ENCODE measurements at places on chromosomes 3 and 15. TPM values are rescaled to one million over a fixed set of nuclear protein-coding genes. Genes with fewer than 3 reads are reported as not detected.

Gene C2CD4A
- total RNA-seq: 0.13 TPM

Gene P2RY13
- 1.8 TPM for total RNA-seq

Gene KBTBD12
- total RNA-seq: 0.38 TPM

Gene PRR20G
- 0.62 TPM for total RNA-seq

Gene LRTM1
- 0.38 TPM for total RNA-seq

Gene CLRN1
- total RNA-seq: 0.85 TPM

Gene ARRDC4
- total RNA-seq: 30.0 TPM

Gene GRIP2
- total RNA-seq: 16.4 TPM

Gene GOLGA8O
- total RNA-seq: 0.45 TPM

Gene CPNE9
- not detected for total RNA-seq

Gene VIPR1
- total RNA-seq: 1.4 TPM

Gene ANKUB1
- 3.1 TPM for total RNA-seq

Gene MYZAP
- 0.76 TPM for total RNA-seq

Gene CDHR4
- total RNA-seq: 0.32 TPM

Gene VGLL3
- total RNA-seq: 0.32 TPM

Gene MRPS25
- 92.2 TPM for total RNA-seq

Gene DPPA2
- not detected for total RNA-seq

Gene ZNF660
- 9.1 TPM for total RNA-seq

Gene FHIT
- 4.3 TPM for total RNA-seq

Gene ADAMTS7
- total RNA-seq: 8.7 TPM

Gene CFAP20DC
- total RNA-seq: 1.1 TPM

Gene GMNC
- total RNA-seq: 0.28 TPM

Gene NPAP1
- total RNA-seq: 0.13 TPM

Gene KCNH8
- total RNA-seq: 14.7 TPM

Gene DUOXA1
- total RNA-seq: 0.26 TPM

Gene P2RY12
- total RNA-seq: 0.86 TPM

Data from motor neuron (in vitro differentiated cells).